Stromal cell of bone marrow (primary cell): ENCODE measurements at places on chromosomes 7 and 10.

- no peak for DNase-seq
These were observed 207.3 kb upstream of the SH2B2 start for GRCh38 chr7:102079140-102080018.

DNA sequence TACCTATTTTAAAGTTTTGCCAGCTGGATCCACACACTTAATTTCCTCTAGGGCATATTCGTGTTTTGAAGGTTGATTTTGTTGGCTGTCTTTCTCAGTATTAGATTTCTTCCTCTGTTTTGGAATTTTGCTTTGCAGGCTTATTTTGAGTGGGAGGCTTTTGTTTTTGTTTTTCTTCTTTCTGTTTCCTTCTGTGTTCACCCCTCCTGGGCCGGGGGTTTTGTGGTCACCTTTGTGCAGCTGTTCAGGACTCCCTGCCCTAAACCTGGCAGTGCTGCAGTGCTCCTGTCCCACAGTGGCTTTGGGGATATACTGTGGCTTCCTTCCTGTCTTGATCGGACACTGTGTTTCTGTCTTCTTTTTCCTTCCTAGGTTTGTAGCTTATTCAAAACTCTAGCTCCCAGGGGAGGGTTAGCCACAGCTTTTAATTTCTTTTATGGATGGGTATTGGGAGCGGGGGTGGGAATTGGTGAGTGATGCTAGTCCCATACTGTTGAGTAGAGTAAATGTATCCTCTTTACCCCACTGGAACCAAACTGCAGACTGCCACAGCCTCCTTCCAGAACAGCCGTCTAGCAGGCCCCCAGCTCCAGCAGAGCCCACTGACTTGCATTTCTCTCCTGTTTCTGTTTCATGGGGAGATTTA, 228.7 kb upstream of the FZD8 start:
- DNase-seq = no peak

DNA sequence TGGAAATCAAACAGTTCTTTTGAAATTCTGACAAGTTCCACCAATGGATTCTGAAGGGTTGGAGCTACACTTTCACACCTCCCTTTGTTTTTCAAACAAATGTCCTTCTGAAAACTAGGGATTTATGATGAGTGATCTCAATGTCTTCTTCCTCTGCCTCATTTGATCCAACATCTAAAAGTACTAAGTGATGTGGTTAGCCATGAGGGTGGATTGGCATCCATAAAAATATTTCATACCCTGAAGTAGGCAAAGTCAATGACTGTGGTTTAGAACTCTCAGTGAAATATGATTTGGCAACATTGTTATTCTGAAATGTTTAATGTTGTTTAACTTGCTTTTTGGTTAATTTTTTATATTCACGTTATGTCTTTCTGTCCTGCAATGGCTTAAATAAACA, 136.9 kb downstream of the MBL2 start:
- DNase-seq = no peak

GRCh38 chr10:30192846-30193608, 133.6 kb upstream of the JCAD start:
- no peak for DNase-seq

DNA sequence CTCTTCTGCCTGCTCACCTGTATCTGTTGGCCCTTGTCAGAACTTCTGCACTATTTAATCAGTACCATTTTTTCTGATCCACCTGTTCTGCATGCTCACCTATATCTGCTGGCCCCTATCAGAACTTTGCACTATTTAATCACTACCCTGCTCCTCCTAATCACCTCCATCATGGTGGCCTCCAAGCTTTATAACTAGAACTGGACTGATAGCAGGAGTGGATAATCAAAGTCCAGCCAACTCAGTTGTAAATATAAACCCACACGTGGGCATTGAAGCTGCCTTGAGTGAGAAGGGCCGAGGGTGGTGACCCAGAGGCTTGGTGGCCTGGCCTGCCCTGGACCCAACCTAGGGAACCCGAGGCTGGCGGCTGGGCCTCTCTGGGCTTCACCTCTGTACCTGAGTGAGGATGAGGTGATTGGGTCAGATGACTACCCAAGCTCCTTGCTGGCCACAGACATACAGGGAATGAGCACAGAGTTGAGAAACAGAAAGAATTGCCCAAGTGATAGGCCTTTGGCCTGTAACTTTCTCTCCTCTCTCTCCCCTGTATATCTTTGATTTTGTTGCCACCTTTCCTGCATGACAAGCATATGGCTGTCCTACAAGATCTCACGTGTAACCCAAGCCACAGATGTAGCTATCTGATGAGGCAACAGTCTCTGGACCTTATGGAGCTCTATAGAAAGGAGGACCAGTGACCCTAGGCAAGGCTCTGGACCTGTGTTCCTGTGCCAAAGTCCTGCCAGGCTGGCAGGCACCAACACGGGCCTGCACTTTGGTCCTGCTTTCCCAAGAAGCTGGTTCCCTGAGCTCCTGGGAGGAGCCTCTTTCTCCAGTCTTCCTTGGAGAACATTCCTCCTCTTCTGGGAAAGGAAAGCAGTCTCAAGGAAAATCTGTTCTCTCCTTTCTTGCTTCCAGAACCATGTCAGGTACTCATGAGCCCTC, 23.4 kb upstream of the FAM3C start:
- DNase-seq = no peak

- peak; percentile 93 for DNase-seq
These were observed 26.6 kb upstream of the KAT6B start for GRCh38 chr10:74799721-74800221.

- DNase-seq = peak; percentile 11
These were observed 427.6 kb downstream of the PHTF2 start for GRCh38 chr7:78226059-78226719.

DNA sequence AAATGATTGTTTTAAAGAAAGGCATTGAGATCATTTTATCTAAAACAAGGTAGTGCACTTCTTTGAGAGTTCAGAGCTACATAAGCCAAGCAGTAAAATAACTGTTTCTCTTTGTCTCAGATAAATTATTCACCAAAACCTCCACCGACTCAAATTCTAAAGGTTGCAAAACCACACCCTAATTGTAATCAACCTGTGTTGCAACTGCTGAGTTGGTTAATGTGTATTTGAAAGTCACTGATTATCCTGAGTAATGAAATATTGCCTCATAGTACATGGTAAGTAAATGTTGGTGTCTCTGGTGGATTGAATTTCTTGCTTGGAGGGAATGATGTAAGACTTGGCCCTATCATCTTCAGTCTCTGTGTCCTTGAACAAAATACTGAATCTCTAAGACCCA, 35.9 kb upstream of the CYP2C9 start:
- no peak for DNase-seq

DNA sequence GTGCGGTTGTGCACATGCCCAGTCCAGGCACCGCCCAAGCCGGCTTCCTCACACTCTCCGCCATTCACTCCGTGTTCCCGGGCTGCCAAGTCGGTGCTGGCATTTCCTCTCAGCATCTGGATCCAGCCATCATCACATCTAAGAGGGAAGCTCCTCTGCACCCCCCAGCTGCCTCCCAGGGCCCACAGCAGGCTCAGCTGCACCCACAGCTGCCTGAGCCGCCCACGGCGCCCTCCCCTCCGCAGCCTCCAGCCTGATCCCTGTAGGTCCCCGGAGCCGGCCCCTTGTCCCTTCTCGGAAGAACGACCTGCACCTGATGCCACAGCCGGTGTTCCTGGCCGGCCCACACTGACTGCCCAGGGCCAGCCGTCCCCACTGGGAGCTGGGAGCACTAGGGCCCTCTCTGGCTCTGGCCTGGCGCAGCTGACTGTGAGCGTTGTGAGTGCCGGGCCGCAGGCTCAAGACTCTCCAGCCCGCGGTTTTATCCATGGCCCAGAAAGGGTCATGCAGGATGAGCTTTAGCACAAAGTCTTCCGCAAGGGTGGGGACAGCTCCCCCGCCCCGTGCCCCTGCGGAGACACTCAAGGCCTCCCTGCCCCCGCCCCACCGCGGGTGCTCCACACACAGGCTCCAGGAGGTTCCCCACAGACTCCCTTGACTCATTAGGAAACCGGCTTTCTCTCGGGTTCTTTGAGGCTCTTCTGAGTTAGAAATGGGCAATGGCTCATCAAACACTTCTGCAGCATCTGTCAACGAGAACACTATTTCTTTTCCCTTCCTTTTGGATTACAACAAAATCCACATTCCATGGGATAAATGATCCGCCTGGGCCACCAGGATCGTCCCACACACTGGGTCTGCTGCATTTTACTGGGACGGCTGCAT, 31.2 kb downstream of the CFAP46 start:
- peak; percentile 5 for DNase-seq

DNA sequence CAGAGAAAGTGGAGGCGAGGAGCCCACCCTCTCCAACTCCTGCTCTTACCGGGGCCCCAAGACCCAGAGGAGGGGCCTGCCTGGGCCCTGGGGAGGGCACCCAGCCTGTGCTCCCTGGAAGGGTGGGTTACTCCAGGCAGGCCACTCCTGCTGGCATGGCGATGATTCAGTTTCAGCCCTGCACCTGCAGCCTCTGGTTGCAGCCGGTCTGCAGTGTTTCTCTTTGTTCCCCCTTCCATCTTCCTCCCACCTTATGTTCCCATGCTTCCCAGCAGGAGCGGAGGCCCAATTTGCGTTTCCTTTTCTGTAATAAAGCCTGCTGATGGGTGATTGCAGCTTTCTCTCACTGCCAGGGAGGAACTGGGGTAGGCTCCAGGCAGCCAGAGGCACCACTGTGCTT, 53.2 kb upstream of the FAM20C start:
- DNase-seq = no peak

DNA sequence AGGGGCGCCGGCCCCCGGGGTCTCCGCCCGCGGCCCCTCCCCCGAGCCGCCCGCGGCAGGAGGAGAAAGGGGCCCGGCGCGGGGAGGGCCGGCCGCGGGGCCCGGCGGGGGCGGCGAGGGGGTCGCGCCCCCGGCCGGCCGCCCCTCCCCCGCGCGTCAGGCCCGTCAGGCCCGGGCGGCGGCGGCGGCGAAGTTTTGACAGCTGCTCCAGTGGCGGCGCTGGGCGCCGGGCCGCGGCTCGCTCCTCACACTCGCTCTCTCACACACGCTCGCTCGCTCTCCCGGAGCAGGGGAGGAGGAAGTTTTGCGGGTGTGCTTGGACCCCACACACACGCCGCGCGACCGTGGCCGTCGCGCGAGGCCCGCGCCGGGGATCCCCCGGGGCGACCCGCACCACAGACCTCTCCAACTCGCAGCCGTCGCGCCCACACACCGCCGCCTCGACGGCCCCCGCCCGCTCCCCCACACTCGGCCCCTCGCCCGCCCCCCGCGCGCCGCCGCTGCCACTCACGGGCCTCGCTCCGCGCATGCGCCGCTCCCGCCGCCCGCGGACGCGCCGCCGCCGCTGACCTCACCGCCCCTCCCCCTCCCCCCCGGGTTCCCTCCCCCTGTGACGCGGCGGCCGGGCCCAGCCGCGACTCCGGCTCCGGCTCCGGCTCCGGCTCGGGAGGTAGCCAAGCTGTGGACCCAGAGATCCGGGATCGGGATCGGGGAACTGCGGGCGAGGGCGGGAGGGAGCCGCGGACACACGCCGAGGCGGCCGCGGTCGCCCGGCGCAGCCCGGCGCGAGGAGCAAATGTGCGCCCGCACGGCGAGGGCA, 518 bp upstream of the KMT2C start:
- peak; percentile 82 for DNase-seq

GRCh38 chr7:66921918-66922486, 977 bp downstream of the TMEM248 start:
- no peak for DNase-seq

GRCh38 chr7:30543813-30544525, 39.3 kb upstream of the GGCT start:
- DNase-seq = no peak

- DNase-seq = no peak
These were observed 10.6 kb upstream of the GIMAP4 start for GRCh38 chr7:150556521-150557138.

DNA sequence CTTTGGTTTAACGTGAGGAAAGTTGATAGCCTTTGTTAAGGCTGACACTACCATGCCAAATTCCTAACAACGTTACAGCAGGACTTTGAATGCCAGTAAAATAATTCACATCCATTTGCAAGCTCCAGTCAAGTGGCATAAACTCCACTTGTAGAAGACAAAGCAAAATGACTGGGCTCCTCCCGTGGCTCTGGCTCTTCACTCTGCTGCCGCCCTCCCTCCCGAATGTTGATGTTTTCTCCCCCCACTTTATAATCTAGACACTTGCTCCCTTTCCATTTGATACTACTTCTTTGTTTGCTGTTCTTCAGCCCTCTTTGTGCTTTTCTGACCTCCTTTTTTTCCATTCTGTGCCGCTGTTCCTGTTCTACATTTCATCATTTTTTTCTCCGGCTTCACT, 22.8 kb upstream of the ITGB8 start:
- no peak for DNase-seq

DNA sequence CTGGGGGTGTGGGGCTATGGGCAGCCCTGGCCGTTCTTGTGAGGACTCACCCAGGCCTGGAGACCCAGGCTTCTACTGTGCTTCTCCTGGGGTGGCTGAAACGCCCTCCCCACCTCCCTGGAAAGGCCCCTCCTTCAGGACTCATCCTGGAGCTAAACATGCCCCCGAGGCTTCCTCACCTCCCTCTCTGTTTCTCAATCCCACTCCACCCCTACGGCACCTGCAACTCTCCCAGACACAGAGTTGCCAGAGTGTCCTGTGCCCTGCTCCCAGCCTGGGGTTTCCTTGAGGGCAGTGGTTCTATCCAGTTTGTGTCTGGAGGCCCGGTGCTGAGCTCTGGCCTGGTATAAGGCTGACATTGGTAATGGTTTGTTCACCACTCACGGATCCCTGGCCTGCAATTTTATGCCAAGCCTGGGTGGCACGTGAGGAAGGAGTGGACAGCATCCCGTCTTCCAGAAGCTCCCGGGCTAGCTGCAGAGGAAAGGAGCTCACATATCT, 68.0 kb downstream of the GRID1 start:
- no peak for DNase-seq

GRCh38 chr10:44995914-44996669, 4.6 kb upstream of the ZNF22 start:
- DNase-seq = peak; percentile 49

GRCh38 chr10:71076473-71077142, 135.8 kb upstream of the UNC5B start:
- no peak for DNase-seq

DNA sequence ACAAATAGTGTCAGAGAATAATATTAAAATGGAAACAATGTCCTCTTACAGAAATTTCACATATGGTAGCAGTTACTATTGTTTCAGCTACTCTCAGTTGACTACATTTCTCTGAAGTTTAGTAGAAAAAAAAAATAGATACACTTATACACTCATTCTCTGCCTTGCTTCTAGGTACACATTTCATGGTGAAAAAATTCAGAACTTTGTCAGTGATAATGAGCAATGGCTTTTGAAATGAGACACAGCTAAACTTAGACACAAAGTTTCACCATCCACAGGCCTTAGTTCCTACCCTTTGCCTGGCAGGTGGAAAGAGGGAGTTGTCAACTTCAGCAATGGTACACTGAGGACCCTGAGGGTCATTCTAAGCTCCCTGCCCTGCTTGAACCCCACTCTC, 69.2 kb downstream of the CPVL start:
- no peak for DNase-seq

- DNase-seq = no peak
These were observed 103.4 kb downstream of the ABCA13 start for GRCh38 chr7:48274662-48275061.

DNA sequence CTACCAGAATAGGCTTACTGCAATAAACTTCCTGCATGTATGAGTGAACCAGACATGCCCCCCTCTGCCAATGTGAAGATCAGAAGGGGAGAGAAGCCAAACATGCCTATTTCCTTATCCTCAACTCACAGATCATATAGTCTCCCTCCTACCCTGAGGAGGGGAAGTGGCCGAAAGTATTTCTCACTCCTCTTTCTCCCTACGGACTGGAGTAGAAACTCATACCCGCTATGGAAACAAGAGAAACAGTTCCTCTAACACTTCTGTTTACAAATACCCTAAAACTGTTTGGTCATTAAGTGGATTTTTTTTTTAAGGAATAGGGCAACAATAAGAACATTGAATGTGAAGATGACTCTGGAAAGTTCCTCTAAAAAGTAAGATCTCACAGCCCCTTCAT, 31.4 kb downstream of the CCNJ start:
- no peak for DNase-seq

- DNase-seq = no peak
These were observed 124.9 kb downstream of the LRMDA start for GRCh38 chr10:75556320-75556719.
